ENCODE measurements at places on chromosomes 1 and 21.

DNA sequence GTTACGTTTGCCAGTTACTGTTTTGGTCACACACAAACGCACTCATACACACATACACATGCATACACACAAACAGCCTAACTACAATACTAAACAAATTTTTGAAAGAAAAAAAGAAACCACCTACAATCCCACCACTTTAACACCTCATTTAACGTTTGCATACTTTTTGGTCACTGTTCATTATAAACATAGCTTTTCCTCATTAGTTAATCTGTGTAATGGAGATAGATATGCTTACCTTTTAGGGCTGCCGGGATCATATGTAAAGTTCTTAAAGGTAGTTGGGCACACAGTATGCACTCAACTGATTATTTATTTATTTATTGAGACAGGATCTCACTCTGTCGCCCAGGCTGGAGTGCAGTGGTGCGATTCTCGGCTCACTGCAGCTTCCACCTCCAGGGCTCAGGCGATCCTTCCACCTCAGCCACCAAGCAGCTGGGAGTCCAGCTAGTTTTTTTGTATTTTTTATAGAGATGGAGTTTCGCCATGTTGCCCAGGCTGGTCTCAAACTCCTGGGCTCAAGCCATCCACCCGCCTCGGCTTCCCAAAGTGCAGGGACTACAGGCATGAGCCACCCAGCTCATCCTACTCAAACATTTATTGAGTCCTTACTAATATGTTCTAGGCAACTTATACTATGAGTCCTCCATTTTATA is 677 bp upstream of the BCL10 start:
- peak overlapping the region; percentile 87 for H3K4me3 ChIP-seq
- no peaks in the 10 kb centered on the region for H3K27me3 ChIP-seq
- no peaks in the 10 kb centered on the region for H3K36me3 ChIP-seq
- DNase-seq, result no peak

DNA sequence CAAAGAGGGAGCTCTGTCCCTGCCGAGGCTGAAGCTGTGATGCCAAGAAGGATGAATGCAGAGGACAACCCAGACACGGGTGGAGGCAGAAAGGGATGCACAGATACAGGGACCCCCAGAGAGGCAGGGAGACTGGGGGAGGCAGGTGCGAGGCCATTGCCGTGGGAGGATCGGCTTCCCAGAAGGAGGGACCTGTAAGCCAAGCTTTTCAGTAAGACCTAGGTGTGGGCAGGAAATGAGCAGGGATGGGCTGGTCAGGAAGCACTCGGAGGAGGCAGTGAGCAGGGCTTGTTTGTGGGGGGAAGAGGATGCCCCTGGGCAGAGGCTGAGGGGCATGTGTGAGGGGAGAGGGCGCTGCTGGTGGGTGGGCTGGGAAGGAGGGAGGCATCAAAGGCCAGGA is 67.7 kb upstream of the WNT4 start:
- no peaks in the 10 kb centered on the region for H3K36me3 ChIP-seq
- no peaks in the 10 kb centered on the region for H3K27me3 ChIP-seq
- H3K4me1 ChIP-seq, result no peaks in the 10 kb centered on the region
- peak; percentile 24 for DNase-seq
- H3K27ac ChIP-seq, result no peak overlapping the region

GRCh38 chr1:219783605-219784235 is 144.6 kb downstream of the SLC30A10 start:
- H3K27ac ChIP-seq, result no peak overlapping the region
- H3K4me3 ChIP-seq, result no peak overlapping the region
- no peak for DNase-seq

DNA sequence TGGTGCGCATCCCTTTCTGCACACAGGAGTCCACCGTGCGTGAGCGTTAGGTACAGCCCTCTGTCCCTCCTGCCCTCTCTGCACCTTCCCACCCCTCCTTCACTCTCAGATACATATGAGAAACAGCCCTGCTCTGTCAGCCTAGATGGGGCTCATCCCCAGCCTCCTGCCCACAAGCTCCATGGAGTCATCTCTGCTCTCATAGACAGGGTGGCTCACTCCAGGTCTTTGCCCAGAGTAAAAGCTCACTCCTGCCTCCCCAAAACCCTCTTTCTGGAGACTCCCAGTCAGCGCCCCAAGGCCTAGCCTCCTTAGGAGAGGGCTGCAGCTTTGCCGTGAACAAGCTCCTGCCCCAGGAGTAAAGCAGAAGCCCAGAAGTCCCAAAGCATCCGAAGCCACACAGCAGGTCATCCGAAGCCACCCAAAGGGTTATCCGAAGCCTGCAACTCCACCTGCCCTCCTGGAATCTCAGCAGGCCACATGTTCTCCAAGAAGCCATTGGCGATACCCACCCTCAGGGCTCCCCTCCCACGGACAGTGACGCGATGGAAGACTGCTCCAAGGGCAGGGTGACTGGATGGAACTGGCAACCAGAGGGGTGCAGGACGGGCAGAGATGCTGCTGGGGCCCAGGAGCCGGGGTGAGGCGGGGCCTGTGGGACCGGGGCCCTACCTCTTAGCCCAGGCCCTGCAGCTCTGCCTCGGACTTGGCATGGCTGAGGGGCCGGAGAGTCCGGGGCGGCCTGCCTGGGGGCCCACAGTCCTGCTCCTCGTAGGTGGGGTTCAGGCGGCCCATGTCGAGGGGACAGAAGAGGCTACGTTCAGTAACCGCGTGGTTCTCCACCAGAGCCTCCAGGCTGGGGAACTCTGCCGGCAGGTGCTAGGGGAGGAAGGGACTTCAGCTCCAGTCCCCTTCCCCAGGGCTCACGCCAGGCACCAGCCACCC is 3.6 kb upstream of the KIF17 start:
- H3K27me3 ChIP-seq, result no peaks in the 10 kb centered on the region
- no peak overlapping the region for H3K27ac ChIP-seq
- DNase-seq, result no peak
- H3K36me3 ChIP-seq, result no peaks in the 10 kb centered on the region

GRCh38 chr21:43771698-43772424 is 4.2 kb downstream of the CSTB start:
- H3K27ac ChIP-seq, result no peak overlapping the region
- H3K4me1 ChIP-seq, result peaks cover 7% of the 10 kb centered on the region
- H3K4me3 ChIP-seq, result no peak overlapping the region
- peaks cover 25% of the 10 kb centered on the region for H3K36me3 ChIP-seq

GRCh38 chr21:44487831-44488230 is 32.5 kb downstream of the LRRC3 start:
- no peak for DNase-seq
- no peak overlapping the region for H3K27ac ChIP-seq
- no peak overlapping the region for H3K4me3 ChIP-seq
- H3K4me1 ChIP-seq, result no peaks in the 10 kb centered on the region
- no peaks in the 10 kb centered on the region for H3K36me3 ChIP-seq
- H3K27me3 ChIP-seq, result no peaks in the 10 kb centered on the region

DNA sequence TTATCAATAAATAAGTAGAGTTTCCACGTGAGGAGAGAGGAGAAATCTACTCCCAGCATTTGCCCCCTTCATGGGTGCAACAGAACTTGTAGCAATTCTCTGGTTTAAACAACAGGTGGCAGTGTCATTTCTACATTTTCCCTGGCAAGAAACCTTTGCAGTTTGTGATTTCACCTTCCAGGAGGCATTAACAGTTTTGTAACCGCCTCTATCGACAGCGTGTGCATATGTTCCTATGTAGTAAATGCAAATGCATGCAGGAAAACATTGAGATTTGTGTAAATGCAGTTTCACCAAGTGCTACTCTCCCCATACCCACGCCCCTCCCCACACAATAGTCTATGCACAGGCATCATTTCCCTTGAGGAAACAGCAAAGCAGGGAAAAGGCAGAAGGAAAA is 494.7 kb downstream of the SMYD3 start:
- no peaks in the 10 kb centered on the region for H3K36me3 ChIP-seq
- H3K27me3 ChIP-seq, result no peaks in the 10 kb centered on the region
- no peaks in the 10 kb centered on the region for H3K4me1 ChIP-seq
- DNase-seq, result no peak

DNA sequence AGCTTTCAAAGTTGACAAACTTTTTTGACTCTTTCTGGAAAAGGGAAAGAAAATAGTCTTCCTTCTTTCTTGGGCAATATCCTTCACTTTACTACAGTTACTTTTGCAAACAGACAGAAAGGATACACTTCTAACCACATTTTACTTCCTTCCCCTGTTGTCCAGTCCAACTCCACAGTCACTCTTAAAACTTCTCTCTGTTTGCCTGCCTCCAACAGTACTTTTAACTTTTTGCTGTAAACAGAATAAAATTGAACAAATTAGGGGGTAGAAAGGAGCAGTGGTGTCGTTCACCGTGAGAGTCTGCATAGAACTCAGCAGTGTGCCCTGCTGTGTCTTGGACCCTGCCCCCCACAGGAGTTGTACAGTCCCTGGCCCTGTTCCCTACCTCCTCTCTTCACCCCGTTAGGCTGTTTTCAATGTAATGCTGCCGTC is 160.8 kb upstream of the SGIP1 start:
- H3K4me3 ChIP-seq, result no peak overlapping the region
- peaks cover 10% of the 10 kb centered on the region for H3K36me3 ChIP-seq
- H3K27ac ChIP-seq, result peak overlapping the region; percentile 44
- no peak for DNase-seq

DNA sequence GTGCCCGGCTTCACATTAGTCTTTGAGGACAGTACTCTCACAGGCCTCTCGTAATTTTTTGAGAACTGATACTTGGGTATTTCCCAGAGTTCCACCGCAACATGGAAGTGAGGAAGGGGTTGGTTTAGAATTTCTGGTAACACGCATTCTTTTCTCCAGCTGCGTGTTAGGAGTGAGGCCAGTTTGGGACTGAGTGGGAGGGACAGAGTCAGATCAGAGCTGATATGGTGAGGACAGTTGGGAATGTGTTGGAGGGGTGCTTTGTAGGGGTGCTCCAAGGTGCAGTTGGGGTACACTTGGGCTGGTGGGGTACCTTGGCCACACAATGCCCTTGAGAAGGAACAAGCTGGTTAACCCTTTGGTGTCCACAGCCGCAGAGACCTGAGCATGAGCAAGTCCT is 6.7 kb downstream of the FBXO6 start:
- H3K27me3 ChIP-seq, result no peaks in the 10 kb centered on the region
- H3K27ac ChIP-seq, result no peak overlapping the region
- no peaks in the 10 kb centered on the region for H3K4me1 ChIP-seq
- no peaks in the 10 kb centered on the region for H3K36me3 ChIP-seq

GRCh38 chr1:38700077-38700470 is 159.5 kb downstream of the RRAGC start:
- no peak for DNase-seq
- H3K27me3 ChIP-seq, result peaks cover 2% of the 10 kb centered on the region
- no peak overlapping the region for H3K27ac ChIP-seq

GRCh38 chr1:174222166-174222949 is 63.0 kb downstream of the RABGAP1L start:
- no peak overlapping the region for H3K27ac ChIP-seq
- peaks cover 6% of the 10 kb centered on the region for H3K4me1 ChIP-seq
- DNase-seq, result no peak
- peaks cover 2% of the 10 kb centered on the region for H3K36me3 ChIP-seq

DNA sequence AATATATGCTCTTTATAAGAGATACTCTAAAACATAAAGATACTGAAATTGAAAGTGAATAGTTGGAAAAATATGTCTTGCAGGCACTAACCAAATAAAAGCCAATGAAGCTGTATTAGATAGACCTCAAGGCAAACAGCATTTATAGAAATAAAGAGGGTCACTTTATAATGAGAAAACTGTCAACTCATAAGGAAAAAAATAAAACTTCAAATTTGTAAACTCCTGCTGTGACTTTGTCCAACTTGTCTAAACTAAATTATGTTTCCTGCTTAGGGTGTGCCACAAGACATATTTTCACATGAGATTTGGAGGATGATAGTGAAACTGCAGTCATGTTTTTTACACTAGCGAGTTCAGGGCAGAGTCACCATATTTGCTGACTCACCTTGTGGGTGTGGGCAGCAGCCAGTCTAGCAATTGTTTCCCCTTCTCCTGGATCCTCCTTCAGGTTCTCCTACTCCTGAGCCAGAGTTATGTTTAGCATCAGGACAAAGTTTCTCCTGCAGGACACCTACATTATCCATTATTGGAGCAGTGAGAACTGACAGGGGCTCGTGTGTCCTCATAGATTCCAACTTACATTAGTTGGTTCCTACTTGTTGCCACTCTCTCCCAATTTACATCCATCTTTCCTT is 43.8 kb downstream of the CD53 start:
- H3K27me3 ChIP-seq, result no peaks in the 10 kb centered on the region
- no peak overlapping the region for H3K27ac ChIP-seq
- DNase-seq, result no peak
- H3K36me3 ChIP-seq, result no peaks in the 10 kb centered on the region

DNA sequence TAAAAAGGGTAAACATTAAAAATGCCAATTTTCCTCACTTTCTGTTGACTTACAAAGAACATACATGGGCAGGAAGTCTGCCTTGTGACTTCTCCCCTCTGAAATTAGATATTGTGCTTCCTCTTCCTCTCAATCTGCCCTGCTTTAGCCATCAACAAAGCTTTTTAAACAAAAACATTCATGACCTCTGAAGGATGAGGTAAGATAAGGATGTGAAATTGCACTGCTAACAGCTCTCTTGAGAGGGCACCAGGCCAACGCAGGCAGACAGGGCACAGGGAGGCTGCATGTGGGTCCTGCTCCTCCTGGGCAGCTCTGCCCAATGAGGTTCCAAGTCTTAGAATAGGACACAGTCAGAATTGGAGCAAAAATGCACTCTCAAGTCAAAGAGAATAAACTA is 62.1 kb downstream of the DEGS1 start:
- H3K4me1 ChIP-seq, result no peaks in the 10 kb centered on the region
- peaks cover 4% of the 10 kb centered on the region for H3K36me3 ChIP-seq
- no peaks in the 10 kb centered on the region for H3K27me3 ChIP-seq
- H3K27ac ChIP-seq, result no peak overlapping the region

DNA sequence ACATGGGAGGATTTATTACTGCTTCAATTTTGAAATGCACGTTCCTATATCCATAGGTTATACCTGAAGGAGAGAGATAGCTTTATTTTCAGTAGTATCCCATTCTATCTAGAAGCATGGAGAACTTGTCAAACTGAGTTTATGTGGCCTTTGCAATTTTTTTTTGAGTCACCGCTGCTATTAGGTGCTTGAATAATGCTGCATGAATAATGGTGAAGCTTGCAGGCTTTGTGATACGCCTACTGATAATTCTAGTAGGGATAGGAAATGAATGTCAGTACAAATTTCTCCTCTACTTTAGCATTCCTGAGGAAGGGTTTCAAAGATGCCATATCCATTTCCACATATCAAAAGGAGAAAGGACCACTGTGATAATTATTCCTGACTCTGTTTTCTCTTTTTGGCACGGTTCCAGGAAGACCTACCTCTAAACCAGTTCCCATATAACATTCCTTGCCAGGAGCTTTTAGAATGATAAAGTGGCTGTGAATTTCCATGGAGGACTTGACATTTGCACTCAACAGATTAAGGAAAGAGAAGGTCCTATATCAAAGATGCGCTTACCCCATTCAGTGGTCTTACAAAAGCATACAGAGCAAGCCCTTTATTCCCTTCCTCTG is 83.5 kb downstream of the SPATA46 start:
- H3K27me3 ChIP-seq, result no peaks in the 10 kb centered on the region
- DNase-seq, result no peak
- H3K4me3 ChIP-seq, result no peak overlapping the region
- H3K36me3 ChIP-seq, result no peaks in the 10 kb centered on the region

GRCh38 chr1:79695138-79695537 is 688.6 kb upstream of the ADGRL4 start:
- no peak for DNase-seq
- H3K27me3 ChIP-seq, result no peaks in the 10 kb centered on the region
- H3K4me1 ChIP-seq, result no peaks in the 10 kb centered on the region
- H3K36me3 ChIP-seq, result no peaks in the 10 kb centered on the region
- H3K27ac ChIP-seq, result no peak overlapping the region
- no peak overlapping the region for H3K4me3 ChIP-seq
